Progenitor cell of endocrine pancreas (in vitro differentiated cells): ENCODE measurements at places on chromosomes 4 and X. TPM values are rescaled to one million over a fixed set of nuclear protein-coding genes. Genes with fewer than 3 reads are reported as not detected.

SSX3 gene
- not detected in 2 replicates for total RNA-seq

GAGE12E gene
- not detected in 2 replicates for total RNA-seq

DNA sequence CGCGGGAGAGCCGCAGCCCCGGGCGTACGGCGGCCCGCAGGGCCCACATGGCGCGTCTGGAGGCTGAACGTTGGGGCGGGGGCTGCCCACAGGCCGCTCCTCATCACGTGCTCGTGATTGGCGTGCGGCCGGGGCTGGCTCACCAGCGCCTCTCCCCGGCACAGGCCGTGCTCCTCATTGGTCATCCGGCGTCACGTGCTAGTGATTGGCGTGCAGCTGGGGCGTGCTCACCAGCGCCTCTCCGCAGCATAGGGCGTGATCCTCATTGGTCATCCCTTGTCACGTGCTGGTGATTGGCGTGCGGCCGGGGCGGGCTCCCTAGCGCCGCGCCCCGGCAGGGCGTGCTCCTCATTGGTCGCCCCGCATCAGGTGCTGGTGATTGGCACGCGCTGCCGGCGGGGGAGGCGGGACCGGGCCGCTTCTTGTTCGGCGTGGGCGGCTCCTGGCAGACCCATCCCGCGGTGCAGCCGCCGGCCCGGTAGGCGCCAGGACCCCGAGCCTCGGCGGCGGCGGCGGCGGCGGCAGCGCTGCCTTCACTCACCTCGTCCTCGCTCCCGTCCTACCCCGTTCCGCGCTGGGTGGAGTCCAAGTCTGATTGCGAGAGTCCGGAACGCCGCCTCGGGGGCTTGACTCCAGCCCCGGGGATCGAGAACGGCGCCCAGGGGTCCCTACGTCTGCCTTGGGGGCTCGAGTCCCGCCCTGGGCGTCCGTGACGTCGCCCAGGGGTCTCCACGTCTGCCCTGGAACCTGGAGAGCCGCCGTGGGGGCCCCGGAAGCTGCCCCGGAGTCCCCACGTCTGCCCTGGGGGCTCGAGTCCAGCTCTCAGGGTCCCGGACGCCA lies at the start of gene GTPBP6:
Gene GTPBP6, minus strand, starts transcription at position 58 of the 840 bp plus-strand sequence. Its CDS starts 9 bp downstream, at position 49.
- DNase-seq, result peak; percentile 98

- no peak for DNase-seq
These were observed 347.5 kb downstream of the NKX6-1 start for GRCh38 chr4:84151574-84151973.

- no peak for DNase-seq
These were observed 272.8 kb upstream of the GATB start for GRCh38 chr4:152033621-152034020.
